Bronchial epithelial cell (primary cell): ENCODE measurements at places on chromosomes 7 and 10.

DNA sequence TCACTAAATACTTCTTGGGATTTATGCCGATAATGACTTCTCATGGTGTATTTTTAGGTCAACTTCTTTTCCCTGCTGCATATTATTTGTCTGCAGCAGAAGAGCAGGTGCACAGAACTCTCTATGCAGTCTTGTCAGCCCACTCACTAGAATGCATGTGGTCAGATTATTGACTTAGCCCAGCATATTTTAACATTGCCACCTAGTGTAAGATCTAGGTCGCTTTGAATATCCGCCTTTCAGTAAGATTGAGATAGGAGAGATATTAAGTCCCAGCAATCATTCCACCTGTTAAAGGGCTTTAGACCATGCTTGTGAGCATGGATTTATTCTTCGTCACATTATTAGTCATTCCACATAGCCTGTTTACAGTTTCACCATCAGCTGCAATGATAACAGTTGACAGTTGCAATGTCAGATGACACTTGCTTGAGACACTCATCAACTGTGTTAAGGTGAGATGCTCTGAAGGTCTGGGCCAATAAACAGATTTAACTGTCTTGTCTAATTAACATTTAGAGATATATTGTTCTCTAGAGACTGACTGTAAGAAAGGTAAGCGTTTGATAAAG, 491.7 kb downstream of the ARL4A start:
- DNase-seq, result peak; percentile 27

- DNase-seq, result no peak
These were observed 6.8 kb upstream of the CDH23 start for GRCh38 chr10:71389768-71390460.

DNA sequence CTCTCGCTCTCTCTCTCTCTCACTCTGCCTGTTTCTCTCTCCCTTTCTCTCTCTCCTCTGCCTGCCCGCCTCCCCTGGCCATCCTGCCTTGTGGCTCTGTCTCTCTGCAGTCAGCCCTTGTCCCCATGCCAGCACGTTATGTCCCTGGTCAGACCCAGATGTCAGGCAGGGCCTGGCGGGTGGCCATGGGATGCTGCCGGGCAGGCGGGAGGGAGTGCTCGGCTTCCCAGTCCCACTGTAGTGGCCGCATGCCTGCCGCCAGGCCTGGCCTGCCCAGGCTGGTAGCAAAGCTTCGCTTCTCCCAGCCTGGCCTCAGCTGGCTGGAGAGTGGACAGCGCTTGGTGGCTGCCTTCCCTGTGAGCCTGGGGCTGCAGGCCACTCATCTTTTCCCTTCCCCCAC, 121.5 kb upstream of the ZNF716 start:
- no peak for DNase-seq

DNA sequence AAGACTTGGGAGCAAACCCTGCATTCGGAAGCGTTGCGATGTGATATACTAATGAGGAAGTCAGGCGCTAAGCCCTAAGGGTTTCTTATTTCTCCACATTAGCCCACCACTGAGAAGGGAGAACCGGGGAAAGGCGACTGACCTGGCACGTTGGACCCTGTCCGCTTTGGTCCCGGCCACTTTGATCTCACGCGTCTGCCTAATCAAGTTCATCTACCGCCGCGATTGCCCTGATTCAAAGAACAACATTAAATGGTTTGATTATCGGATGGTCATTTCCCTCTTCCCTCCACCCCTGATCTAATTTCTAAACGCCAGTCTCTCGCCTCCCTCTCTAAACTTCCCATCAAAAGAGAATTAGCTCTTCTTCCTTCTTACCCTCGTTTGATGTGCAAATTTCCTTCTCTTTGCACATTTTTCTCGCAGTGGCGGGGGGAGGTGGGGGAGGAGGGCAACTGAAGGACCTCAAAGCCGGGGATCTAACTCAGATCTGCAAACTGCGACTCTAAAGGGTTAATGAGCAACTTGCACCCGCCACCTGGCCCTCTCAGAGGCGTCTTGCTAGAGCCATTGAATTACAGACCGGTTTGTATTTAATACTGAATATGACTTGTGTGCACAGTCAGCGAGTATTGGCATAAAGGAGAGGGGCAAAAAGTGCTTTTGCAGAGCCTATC, 687 bp upstream of the DKK1 start:
- DNase-seq, result peak; percentile 38

DNA sequence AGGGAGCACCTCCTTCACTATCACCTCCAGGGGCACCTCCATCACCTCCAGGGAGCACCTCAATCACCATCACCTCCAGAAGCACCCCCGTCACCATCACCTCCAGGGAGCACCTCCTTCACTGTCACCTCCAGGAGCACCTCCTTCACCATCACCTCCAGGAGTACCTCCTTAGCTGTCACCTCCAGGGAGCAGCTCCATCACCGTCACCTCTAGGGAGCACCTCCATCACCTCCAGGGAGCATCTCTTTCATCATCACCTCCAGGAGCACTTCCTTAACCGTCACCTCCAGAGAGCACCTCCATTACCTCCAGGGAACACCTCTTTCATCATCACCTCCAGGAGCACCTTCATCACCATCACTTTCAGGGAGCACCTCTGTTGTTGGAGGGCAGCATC, 103.0 kb downstream of the DNAJB6 start:
- DNase-seq, result no peak

DNA sequence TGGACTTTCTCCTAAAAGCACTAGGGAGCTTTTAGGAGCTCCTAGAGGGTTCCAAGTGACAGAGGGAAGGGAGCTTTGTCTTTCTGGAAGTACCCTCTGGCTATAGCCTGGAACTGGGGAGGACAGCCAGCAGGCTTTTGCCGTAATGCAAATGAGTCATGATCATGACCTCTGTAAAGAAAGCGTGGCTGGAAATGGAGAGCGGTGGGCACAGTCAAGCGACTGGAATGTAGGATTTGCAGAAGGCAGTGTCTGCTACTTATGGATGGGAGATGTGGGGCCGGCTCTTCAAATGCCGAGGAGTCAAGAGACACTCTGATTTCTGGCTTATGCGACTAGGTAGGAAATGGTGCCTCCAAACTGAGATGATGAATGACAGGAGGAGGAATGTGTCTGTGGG, 34.6 kb upstream of the PLPP4 start:
- peak; percentile 50 for DNase-seq

- no peak for DNase-seq
These were observed 530.1 kb downstream of the ANKRD7 start for GRCh38 chr7:118754608-118755007.

DNA sequence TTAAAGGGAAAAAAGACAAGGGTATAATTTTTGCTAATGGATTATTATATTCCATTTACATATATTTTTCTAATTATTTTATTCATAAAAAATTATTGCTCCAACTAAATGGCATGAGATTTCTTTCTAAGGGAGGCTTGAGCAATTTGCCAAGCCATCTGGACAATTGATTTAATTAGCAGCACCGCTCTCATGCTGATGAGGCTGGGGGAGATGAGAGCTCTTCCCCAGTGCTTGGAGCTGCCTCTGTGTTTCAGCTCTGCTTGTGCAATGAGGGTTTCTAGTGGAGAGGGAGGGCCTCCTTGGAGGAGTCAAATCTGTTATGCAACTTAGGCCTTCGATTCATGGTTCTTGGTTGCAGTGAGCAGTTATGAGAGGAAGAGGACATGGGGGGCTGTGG, 574.3 kb downstream of the TCERG1L start:
- DNase-seq, result no peak

DNA sequence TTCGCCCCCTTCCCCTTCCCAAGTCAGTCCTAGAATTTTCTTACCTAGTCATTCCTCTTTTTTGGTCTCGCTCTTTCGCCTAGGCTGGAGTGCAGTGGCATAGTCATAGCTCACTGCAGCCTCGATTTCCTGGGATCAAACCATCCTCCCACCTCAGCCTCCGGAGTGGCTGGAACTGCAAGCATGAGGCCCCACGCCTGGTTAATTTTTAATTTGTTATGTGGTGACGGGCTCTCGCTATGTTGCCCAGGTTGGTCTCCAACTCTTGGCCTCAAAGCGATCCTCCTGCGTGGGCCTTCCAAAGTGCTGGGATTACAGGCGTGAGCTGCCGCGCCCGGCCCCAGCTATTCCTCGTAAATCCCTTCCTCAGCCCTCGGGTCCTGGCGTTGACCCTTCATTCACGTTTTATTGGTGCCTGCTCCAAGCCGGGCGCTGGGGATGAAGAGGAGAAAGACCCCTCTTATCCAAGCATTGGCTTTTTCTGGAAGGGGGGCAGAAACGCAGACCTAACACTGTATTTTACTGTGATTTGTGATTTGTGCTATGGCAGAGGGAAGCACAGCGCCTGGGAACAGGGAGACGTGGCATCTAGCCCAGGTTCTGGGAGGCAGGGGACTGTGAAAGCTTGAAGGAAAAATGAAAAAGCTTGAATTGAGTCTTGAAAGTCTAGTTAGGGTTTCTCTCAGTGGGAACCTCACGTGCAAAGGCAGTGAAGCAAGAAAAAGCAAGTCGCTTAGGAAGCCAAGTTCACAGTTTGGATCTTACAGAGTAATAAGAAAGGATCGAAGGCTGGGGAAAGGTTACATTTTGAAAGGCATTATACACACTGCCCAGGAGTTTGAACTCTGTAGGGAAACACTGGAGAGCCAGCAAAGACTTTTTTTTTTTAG, 516 bp downstream of the ZNHIT1 start:
- no peak for DNase-seq

GRCh38 chr10:74677951-74678350, 148.4 kb upstream of the KAT6B start:
- DNase-seq, result no peak

DNA sequence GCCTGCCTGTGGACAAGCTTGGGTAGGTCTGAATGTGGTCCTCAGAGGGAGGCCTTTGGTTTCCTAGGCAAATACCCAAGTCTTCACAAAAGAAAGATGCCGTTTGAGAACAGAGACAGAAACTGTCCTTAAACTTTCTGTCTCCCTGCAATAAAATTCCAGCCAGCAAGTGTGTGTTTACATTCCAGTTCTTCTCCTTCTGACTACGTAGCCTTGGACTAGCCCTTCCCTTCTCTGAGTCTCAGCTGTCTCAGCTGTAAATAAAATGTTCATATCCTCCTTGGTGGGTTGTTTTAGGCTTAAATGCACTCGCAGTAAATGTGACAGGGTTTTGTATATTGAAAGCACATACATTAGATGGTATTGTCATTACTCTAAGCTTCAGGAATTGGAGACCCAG, 561.2 kb upstream of the MKI67 start:
- DNase-seq, result no peak

GRCh38 chr7:143422033-143422432, 13.4 kb upstream of the EPHA1 start:
- DNase-seq, result no peak

- no peak for DNase-seq
These were observed 69.8 kb downstream of the TCF7L2 start for GRCh38 chr10:113019692-113020474.

DNA sequence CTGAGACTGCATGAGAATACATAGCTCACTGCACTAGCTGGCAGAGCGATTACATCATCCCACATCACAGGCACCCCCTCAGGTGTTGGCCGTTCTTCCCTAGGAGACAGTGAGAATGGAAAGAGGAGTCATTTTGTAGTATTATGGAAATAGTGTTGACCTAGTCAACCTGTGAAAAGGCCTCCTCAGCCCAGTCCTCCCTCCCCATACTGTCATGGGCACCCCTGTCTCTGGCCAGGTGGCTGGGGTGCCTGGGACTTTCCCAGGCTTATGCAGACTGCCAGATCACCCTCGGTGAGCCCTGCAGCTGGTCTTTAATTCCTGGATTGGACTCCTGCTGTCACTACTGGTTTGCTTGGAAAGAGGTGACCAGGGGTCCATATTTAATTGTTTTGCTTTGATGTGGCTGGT, 4.0 kb downstream of the INPP5A start:
- DNase-seq, result peak; percentile 33

- peak; percentile 61 for DNase-seq
These were observed 598 bp downstream of the MMS19 start for GRCh38 chr10:97497572-97498075.

DNA sequence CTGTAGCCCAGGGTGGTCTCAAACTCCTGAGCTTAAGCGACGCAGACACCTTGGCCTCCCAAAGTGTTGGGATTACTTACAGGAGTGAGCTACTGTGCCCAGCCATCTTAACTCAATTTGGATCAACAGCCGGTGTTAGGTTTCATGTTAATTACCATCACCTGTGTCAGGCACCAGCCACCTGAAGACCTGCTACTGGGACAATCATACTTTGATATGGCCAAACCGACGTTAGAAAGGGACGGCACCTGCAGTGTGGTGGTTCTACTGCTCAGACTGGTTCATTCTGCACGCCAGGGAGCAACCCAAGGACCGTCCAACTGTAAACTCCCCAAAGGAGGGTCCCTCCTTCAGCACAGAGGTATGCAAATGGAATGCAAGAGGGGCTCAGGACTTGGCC, 74.2 kb upstream of the CYTH3 start:
- no peak for DNase-seq

DNA sequence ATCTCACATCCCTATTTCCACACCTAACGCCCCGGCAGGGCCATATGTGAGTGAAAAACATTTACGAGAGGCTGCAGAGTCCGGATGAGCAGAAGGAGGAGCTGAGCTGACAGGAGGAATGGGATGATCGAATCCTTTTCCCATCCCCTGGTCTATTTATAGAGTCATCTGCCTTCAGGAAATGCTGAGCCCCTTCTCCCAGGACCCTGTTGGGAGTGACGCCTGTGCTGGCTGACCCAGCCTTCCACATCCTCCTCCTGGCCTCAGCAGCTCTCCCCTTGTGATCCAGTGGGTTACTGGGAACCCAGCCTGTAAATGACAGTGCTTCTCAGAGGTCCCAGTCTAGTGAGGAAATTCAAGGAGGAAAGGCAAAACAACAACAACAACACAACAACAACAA, 16.6 kb downstream of the DENND2A start:
- no peak for DNase-seq

- DNase-seq, result peak; percentile 62
These were observed 5.7 kb upstream of the ARPC1B start for GRCh38 chr7:99368750-99369389.

DNA sequence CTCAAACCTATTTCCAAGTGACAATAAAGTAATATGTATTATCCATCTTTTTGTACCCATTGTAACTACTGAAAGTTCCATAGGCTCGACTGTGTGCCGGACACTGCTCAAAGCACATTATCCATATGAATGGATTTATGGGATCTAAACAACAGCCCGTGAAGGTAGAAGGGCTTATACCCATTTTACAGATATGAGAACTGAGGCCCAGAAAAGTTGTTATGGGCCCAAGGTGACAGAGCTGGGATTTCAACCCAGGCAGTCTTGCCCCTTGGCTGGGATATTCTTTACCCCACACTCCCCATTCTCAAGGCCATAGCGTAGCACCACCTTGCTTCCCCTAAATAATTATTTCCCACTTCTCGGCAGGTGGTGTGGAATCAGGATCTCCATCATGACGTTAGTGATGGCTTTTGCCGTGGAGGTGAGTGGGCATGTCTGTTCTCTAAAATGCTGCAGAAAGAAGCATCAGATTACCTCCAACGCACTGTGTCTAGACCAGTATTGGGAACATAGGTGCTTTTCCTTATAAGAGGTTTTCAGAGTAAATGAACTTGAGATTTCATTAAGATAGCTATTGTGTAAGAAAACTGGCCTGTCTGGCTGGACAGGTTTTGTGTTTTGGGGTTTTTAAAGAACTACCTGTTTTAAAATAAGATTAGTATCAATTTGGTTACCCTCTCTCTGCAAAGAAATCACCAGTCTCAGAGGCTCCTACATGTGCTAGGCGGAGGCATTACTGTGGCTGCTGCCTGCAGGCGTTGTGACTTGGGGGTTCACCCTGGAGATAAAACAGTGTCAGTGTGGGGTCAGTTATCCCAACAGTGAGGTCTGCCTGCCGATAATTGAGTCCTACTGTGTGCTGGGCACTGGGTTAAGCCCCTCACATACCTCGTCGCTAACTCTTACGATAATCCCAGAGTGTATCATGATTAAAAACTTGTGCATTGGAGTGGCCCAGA, 85.1 kb upstream of the SDK1 start:
- peak; percentile 35 for DNase-seq
